GM19239 (cell line): ENCODE measurements at places on chromosomes 4 and X.

- DNase-seq = no peak
Measured at GRCh38 chr4:89684536-89684935, 152.4 kb downstream of the SNCA start.

DNA sequence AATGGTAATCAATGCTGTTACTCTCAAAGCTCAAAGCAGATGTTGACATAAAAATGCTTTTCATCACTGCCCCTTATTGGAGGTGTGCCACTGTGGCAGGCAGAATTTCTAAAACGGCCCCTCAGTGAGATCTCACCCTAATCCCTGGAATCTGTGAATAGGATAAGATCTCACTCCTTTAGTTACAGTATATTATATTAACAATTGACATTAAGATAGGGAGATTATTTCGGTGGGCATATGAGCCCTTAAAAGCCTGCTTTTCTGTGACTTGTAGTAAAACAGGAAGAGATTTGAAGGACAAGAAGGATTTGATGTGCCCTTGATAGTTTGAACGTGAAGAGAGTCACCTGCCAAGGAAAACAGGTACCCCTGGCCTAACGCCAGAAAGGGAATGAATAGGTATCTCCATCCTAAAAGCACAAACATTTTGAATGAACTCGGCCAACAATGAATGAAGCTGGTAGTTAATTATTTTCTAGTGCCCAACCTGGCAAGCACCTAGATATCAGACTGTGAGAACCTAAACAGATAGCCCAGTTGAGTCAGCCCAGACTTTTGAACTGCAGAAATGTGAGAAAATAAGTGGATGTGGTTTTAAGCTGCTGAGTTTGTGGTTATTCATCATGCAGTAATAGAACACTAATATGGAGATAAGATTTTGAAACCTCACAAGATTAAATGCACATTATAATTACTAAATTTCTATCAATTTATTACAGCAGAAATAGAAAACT lies 881.6 kb downstream of the PCDH18 start:
- no peak for DNase-seq

DNA sequence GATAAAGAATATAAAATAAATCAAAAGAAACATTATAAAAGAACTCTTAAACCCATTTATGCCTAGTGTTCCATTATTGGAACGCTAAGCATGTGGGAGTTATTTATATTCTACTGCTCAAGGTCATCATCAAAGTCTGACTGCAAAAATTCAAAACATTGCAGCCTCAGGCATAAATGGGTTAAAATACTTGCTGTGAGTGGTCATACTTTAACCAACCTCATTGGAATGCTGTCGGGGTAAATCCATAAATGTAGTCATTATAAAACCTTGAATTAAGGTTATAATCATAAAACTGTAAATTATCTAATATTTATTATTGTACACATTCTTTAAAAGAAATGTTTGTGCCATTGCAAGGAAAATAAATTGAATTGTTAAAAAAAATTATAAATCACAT lies 55.0 kb downstream of the RPS6KA6 start:
- no peak for DNase-seq

GRCh38 chr4:84699001-84699671 lies 116.2 kb downstream of the CDS1 start:
- DNase-seq = no peak

- no peak for DNase-seq
Measured at GRCh38 chr4:55078987-55079386, 46.4 kb downstream of the KDR start.

DNA sequence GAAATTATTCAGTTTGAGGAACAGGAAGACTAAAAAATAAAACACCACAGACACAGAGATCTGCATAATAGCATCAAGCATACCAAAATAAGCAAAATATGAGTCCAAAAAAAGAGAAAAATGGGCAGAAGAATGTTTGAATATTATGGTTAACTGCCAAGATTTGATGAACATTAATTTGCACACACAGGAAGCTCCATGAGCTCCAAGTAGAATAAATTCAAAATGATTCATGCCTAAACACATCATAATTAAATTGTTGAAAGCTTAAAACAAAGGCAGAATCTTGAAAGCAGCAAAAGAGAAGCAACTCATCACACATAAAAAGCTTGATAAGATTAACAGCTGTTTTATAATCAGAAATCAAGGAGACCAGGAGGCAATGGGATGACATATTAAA lies 156.6 kb upstream of the ARSJ start:
- no peak for DNase-seq

GRCh38 chrX:140764401-140764919 lies 54.9 kb downstream of the LINC00632 start:
- DNase-seq = no peak

DNA sequence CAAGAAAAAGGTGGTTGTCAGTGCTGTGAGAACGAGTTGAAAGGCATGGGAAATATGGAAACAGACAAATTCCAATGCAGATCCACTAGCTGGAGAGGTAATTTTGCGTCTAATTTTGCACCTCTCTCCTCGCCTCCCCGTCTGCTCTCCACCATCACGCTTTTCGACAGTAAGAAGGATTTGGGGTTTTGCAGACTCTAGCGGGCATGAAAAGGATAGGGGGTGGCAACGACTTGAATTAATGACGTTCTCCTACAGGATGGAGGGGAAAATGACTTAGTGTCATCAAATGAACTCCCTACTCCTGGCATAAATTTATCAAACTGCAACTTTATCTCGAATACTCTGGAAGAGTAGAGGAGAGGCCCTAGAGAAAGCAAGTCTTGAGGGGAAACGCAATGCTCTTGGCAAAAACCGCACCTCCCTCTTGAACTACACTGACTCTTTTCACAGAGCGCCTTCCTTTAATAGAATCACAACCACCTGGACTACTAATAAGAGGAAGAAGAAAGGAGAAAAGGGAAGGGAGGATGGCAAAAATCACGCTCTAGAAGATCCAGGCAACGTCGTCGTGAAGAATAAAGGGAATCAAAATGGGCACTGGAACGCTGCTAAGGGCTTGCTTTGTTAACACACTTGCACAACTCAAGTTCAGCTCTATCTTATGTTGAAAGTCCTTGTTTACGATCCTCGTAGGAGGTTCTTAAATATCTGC lies 871 bp upstream of the SLITRK2 start:
- no peak for DNase-seq

DNA sequence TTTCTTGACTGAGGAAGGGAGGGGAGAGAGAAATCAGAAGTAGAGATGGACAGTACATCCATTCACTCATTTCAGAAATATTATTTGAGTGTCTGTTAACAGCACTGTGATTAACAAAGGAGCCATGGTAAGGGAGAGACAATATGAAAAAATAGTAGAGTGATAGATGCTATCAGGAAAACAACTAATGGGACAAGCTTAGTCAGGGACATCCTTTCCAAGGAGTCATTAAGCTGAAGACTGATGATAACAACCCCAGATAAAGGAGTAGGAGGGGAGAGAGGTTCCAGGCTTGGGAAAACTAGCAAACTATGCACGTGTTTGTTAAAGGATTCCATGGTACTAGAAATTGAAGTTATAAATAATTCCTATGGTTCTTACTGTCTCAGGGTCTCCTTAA lies 122.2 kb downstream of the CBR4 start:
- no peak for DNase-seq

- no peak for DNase-seq
Measured at GRCh38 chrX:116493271-116493670, 30.5 kb upstream of the CT83 start.
